ENCODE measurements at places on chromosomes 6 and 20. TPM values are rescaled to one million over a fixed set of nuclear protein-coding genes. Genes with fewer than 3 reads are reported as not detected.

DNA sequence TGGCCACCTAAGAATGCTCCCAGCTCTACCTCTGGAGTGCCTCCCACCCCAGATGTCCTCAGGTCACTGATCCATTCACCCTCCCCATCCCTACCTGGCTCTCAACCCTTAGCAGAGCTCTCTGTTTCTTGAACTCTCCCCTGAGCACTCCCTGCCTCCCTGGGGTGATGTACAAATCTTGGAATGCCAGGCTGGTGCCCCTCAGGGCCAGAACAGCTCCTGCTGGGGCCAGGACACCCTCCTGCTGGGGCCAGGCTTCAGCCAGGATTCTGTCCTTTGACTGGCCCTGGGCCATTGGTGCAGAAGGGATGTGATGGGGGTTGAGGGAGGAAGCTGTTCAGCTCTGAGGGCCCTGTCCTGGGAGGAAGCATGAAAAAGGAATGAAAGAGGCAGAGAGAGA lies 30.0 kb downstream of the MYT1 start:
- no peaks in the 10 kb centered on the region for H3K36me3 ChIP-seq
- DNase-seq = no peak
- peaks cover 16% of the 10 kb centered on the region for H3K27me3 ChIP-seq
- no peak overlapping the region for H3K4me3 ChIP-seq
- H3K4me1 ChIP-seq = peaks cover 4% of the 10 kb centered on the region

DNA sequence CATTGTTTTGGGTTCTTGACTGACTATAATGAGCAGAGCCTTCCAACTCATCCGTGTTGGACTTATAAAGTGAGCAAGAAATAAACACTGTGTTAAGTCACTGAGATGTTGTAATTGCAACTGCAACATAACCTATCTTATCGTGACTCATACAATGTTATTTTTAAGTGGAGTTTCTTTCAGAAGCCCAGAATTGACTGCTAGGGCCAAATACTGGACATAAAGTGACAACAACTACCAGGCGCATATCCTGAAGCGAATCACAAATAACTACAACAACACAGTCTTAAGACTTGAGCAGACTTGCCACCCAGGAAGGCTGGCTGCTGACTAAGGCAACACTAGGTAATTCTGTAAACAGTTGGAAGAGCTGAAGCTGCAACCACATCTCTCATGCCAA lies 326.6 kb downstream of the COL12A1 start:
- no peaks in the 10 kb centered on the region for H3K4me1 ChIP-seq
- no peak overlapping the region for H3K4me3 ChIP-seq
- no peak overlapping the region for H3K27ac ChIP-seq
- no peaks in the 10 kb centered on the region for H3K36me3 ChIP-seq
- H3K27me3 ChIP-seq = no peaks in the 10 kb centered on the region
- DNase-seq = no peak

GRCh38 chr6:10269814-10270472 lies 144.9 kb downstream of the TFAP2A start:
- no peak for DNase-seq
- H3K27ac ChIP-seq = no peak overlapping the region

DNA sequence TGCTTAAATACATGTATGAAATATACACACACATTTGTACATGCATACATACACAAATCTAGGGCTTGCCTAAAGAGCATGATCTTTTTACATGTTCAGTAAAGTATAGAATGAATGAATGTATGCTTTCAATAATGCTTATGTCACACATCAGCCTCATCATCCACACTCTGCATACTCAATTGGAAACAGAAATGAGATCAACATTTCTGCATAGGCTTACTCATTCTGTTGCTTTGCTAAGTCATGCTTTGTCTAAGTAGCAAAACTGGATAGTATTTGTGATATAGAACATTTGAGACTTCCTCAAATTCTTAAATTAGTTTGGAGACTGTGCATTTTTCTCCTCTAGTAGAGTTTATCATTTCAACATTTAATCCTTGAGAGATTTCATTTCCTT lies 343.3 kb downstream of the ADGRB3 start:
- H3K4me3 ChIP-seq = no peak overlapping the region
- H3K4me1 ChIP-seq = no peaks in the 10 kb centered on the region
- no peaks in the 10 kb centered on the region for H3K36me3 ChIP-seq
- no peak overlapping the region for H3K27ac ChIP-seq
- no peaks in the 10 kb centered on the region for H3K27me3 ChIP-seq
- no peak for DNase-seq

Gene C6orf58
- total RNA-seq = not detected

Data from activated CD8-positive, alpha-beta T cell treated with anti-CD3 and anti-CD28 coated beads for 36 hours (primary cell).